Psoas muscle (tissue), 8 donors: ENCODE measurements at places on chromosomes 12 and 14. TPM values are rescaled to one million over a fixed set of nuclear protein-coding genes. Genes with fewer than 3 reads are reported as not detected.

The SAMD15 gene
- total RNA-seq = not detected

GRCh38 chr12:121494093-121494787 lies 86.6 kb downstream of the KDM2B start:
- no peak overlapping the region for H3K27ac ChIP-seq
- H3K27me3 ChIP-seq = no peaks in the 10 kb centered on the region
- H3K4me3 ChIP-seq = no peak overlapping the region
- peak; percentile 63 for DNase-seq
- H3K36me3 ChIP-seq = no peaks in the 10 kb centered on the region

The TMEM117 gene
- total RNA-seq = 4.5 TPM

GRCh38 chr14:44774396-44774795 lies 187.4 kb downstream of the KLHL28 start:
- no peak overlapping the region for H3K27ac ChIP-seq
- no peak for DNase-seq
- no peak overlapping the region for H3K4me3 ChIP-seq
- H3K4me1 ChIP-seq = no peaks in the 10 kb centered on the region
- H3K27me3 ChIP-seq = no peaks in the 10 kb centered on the region

The AVPR1A gene
- total RNA-seq = 1.3 TPM

The PLBD1 gene
- total RNA-seq = 9.5 TPM

- H3K27me3 ChIP-seq = no peaks in the 10 kb centered on the region
- H3K27ac ChIP-seq = peak within 1 kb of the TSS; percentile 57
- no peaks in the 10 kb centered on the region for H3K36me3 ChIP-seq
- peak within 1 kb of the TSS; percentile 72 for H3K4me3 ChIP-seq
Observed at GRCh38 chr12:47758834-47759690, at the start of gene RAPGEF3. RAPGEF3 (minus strand) TSS chr12:47758880; CDS start chr12:47758556, 324 bp downstream.

DNA sequence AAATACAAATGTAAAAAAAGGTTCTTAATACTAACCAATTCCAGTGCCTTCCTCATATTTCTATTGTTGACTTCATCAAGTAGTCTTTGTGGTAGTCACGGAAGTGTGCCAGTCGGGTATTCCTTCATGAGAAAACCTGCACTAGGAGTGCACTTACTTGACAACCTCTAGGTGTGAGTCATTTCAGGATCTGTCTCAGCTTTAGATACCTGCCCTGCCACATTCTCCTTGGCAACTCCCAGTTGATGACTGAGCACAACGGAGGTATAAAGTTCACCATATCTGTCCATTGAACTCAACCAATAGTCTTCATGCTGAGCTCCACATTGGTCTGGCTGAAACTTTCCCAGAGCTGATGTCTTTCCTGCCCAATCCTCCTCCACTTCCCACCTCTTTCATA lies 215.7 kb downstream of the SYT10 start:
- H3K4me1 ChIP-seq = no peaks in the 10 kb centered on the region
- H3K4me3 ChIP-seq = no peak overlapping the region
- no peak overlapping the region for H3K27ac ChIP-seq
- DNase-seq = no peak
- no peaks in the 10 kb centered on the region for H3K27me3 ChIP-seq
- no peaks in the 10 kb centered on the region for H3K36me3 ChIP-seq

DNA sequence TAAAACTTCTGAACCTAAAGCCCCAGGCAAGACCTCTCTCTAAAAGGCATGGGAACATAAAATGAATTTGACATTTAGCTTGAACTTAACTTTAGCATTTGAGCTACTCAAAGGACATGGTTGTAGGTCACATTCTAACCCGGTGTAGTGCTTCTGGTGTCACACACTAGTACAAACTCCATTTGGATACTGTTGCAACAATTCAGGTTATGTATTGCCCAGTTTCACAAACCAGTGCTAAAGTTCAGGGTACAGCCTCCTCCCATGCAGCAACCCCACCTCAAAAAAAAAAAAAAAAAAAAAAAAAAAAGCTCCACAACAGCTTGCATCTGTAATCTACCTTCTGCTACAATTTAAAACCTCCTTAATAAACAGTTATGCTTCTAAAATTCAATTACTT lies 7.8 kb downstream of the PPTC7 start:
- H3K4me1 ChIP-seq = peaks cover 77% of the 10 kb centered on the region
- peak overlapping the region; percentile 97 for H3K27ac ChIP-seq
- peak overlapping the region; percentile 3 for H3K4me3 ChIP-seq

The MYH6 gene
- total RNA-seq = 138 TPM

GRCh38 chr12:54571193-54572188 lies 17.0 kb downstream of the PPP1R1A start:
- no peaks in the 10 kb centered on the region for H3K36me3 ChIP-seq
- no peaks in the 10 kb centered on the region for H3K4me1 ChIP-seq
- H3K27me3 ChIP-seq = no peaks in the 10 kb centered on the region

DNA sequence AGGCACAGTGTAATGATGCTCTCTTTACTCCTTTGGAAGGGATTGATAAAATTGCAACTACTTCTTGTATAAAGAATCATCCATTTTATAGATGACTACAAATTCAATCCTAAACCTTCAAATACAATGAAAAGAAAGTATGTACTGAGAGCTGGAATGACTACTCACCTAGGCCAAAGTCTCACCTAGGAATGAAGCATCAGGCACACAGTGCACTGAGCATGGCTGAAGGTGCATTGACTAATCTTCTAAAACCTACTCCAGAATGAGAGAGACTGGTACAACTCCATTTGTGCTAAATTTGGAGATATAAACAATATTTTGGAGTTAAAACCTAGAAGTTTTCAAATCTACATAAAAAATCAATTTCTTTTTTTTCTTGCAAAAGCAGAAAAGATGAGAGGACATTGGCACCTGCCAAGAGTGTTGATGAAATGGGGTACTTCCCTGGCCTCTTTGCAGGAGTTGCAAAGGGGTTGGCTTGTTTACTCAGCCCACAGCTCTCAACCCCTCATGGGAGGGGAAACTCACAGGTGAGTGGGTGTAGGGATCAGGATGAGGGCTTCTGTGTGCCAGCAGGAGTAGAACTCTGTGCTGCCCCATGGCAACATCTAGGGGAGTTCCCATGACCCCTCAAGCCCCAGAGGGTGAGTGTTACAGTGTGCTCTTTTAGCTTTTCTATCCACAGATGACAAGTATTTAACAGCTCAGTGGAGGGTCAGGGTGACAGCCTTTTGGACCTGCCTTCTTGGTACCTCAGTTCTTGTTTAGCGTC lies 31.3 kb downstream of the CLECL1 start:
- no peak overlapping the region for H3K27ac ChIP-seq
- no peak overlapping the region for H3K4me3 ChIP-seq
- no peaks in the 10 kb centered on the region for H3K4me1 ChIP-seq
- H3K27me3 ChIP-seq = no peaks in the 10 kb centered on the region
- H3K36me3 ChIP-seq = no peaks in the 10 kb centered on the region

The RGS6 gene
- total RNA-seq = 1.2 TPM

The SMIM41 gene
- 0.32 TPM for total RNA-seq

DNA sequence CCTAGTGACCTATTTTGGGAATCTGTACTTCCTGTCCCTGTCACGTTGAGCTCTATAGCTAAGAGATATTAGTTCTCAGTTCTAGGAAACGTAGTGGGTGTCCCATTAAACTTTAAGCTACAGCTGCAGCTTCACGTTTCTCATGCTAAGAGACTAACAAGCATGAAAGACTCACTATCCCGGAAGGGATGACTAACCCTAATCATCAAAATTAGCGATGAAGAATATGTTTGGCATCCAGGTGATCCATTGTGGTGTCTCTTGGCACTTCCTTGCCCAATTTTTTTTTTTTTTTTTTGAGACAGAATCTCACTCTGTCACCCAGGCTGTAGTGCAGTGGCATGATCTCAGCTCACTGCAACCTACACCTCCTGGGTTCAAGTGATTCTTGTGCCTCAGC lies 11.0 kb upstream of the LALBA start:
- H3K27ac ChIP-seq = no peak overlapping the region
- H3K4me3 ChIP-seq = no peak overlapping the region
- H3K4me1 ChIP-seq = no peaks in the 10 kb centered on the region
- no peaks in the 10 kb centered on the region for H3K27me3 ChIP-seq

DNA sequence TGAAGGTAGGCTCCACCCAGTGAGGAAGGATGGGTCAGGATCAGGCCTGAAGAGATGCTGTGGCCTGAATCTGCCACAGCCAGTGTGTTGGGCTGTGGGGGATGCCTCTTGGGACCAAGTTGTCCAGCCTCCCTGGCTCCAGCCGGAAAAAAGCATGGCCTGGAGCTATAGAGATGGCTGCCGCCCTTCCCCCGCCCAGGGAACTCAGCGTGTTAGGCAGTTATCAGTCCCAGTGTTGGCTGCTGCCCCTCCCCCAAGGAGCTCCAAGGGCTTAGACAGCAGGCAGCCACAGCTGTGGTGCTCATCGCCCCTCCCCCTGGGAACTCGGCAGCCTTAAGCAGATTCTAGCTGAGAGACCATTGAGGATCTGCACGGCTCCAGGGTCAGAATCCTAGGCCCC lies 158.0 kb downstream of the CAPZA3 start:
- H3K4me3 ChIP-seq = no peak overlapping the region
- DNase-seq = no peak
- H3K4me1 ChIP-seq = no peaks in the 10 kb centered on the region
- no peaks in the 10 kb centered on the region for H3K36me3 ChIP-seq
- H3K27me3 ChIP-seq = no peaks in the 10 kb centered on the region
- no peak overlapping the region for H3K27ac ChIP-seq

DNA sequence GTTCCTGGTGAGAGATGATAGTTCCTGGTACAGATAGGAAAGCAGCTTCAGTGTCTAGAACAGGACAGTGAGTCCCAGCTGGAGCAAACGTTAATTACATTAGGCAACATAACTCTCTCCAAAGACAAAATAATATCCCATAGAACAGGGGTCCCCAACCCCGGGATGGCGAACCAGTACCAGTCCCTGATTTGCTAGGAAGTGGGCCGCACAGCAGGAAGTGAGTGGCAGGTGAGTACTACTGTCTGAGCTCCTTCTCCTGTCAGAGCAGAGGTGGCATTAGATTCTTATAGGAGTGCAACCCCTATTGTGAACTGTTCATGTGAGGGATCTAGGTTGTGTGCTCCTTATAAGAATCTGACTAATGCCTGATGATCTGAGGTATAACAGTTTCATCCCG lies 204.1 kb downstream of the NELL2 start:
- H3K4me1 ChIP-seq = no peaks in the 10 kb centered on the region
- H3K27ac ChIP-seq = no peak overlapping the region
- H3K36me3 ChIP-seq = no peaks in the 10 kb centered on the region
- H3K27me3 ChIP-seq = no peaks in the 10 kb centered on the region

The SCNN1A gene
- total RNA-seq = 0.30 TPM

GRCh38 chr14:36161776-36162175 lies 14.7 kb downstream of the PTCSC3 start:
- peaks cover 5% of the 10 kb centered on the region for H3K27me3 ChIP-seq
- no peak for DNase-seq
- no peak overlapping the region for H3K4me3 ChIP-seq
- no peaks in the 10 kb centered on the region for H3K36me3 ChIP-seq
- H3K27ac ChIP-seq = no peak overlapping the region

The SLC11A2 gene
- total RNA-seq = 55.3 TPM

DNA sequence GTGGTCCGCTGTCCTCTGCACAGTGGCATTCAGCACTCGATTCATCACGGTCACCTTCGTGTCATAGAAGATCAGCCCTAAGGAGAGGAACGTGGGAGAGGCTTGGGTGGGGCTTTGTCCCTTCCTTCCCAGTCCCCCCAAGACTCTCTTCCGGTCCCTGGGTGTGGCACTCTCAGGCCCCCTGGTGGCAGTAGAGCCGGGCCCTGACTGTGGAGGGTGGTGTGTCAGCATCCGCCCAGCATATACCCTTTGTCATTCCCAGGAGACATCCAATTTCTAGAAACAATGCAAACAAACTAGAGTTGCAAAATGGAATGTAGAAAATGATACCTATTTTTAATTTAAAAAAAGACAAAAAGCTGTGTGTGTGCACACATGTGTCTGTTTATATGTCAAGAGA lies 45.0 kb downstream of the TRAFD1 start:
- H3K27me3 ChIP-seq = no peaks in the 10 kb centered on the region
- H3K27ac ChIP-seq = no peak overlapping the region
- no peak overlapping the region for H3K4me3 ChIP-seq
- no peaks in the 10 kb centered on the region for H3K4me1 ChIP-seq
- H3K36me3 ChIP-seq = no peaks in the 10 kb centered on the region

- no peak overlapping the region for H3K4me3 ChIP-seq
- H3K27ac ChIP-seq = no peak overlapping the region
- no peaks in the 10 kb centered on the region for H3K27me3 ChIP-seq
- H3K4me1 ChIP-seq = peaks cover 1% of the 10 kb centered on the region
- peaks cover 39% of the 10 kb centered on the region for H3K36me3 ChIP-seq
Observed at GRCh38 chr12:57072661-57073060, 5.9 kb downstream of the NEMP1 start.

The C1R gene
- 67.2 TPM for total RNA-seq

The FOXM1 gene
- total RNA-seq = 0.52 TPM

The FOXN4 gene
- total RNA-seq = not detected

GRCh38 chr14:101897326-101897725 lies 67.0 kb upstream of the DYNC1H1 start:
- H3K4me1 ChIP-seq = peaks cover 2% of the 10 kb centered on the region
- DNase-seq = no peak
- no peak overlapping the region for H3K27ac ChIP-seq
- H3K4me3 ChIP-seq = no peak overlapping the region
- H3K36me3 ChIP-seq = peaks cover 98% of the 10 kb centered on the region

GRCh38 chr12:131353826-131354225 lies 357.1 kb upstream of the SFSWAP start:
- no peaks in the 10 kb centered on the region for H3K4me1 ChIP-seq
- H3K4me3 ChIP-seq = no peak overlapping the region
- H3K27ac ChIP-seq = no peak overlapping the region
- no peaks in the 10 kb centered on the region for H3K36me3 ChIP-seq
- no peak for DNase-seq

DNA sequence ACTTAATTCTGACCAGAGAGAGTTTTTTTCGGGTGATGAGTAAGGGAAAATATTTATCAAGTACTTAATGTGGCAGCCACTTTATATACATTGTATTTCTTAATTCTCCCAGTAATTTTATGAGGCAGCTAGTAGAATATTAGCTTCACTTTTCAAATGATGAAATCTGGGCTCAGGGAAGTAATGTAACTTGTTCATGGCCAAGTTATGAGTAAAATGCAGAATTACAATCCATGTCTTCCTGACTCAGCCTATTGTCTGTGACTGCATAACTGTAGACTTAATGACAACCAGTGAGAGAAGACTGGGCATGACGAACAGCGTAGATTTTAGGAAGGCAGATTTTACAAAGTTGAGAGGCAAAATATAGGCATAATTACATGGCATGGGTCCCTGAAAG lies 106.7 kb upstream of the MIS18BP1 start:
- no peaks in the 10 kb centered on the region for H3K36me3 ChIP-seq
- H3K27me3 ChIP-seq = no peaks in the 10 kb centered on the region
- no peak overlapping the region for H3K27ac ChIP-seq
- no peak overlapping the region for H3K4me3 ChIP-seq

The TAS2R46 gene
- not detected for total RNA-seq

- H3K4me1 ChIP-seq = peaks cover 30% of the 10 kb centered on the region
- DNase-seq = no peak
- no peaks in the 10 kb centered on the region for H3K27me3 ChIP-seq
- peak overlapping the region; percentile 11 for H3K4me3 ChIP-seq
- peak overlapping the region; percentile 98 for H3K27ac ChIP-seq
Observed at GRCh38 chr14:61145034-61145902, 135.9 kb downstream of the TMEM30B start.
